Karpas-422 (cell line): ENCODE measurements at places on chromosomes 2 and 18.

- H3K36me3 ChIP-seq = no peaks in the 10 kb centered on the region
- DNase-seq = no peak
- no peaks in the 10 kb centered on the region for H3K4me1 ChIP-seq
- H3K4me3 ChIP-seq = no peak overlapping the region
- H3K27me3 ChIP-seq = no peaks in the 10 kb centered on the region
- no peak overlapping the region for H3K27ac ChIP-seq
These were observed 97.9 kb downstream of the SH3BP4 start for GRCh38 chr2:235049719-235050118.

DNA sequence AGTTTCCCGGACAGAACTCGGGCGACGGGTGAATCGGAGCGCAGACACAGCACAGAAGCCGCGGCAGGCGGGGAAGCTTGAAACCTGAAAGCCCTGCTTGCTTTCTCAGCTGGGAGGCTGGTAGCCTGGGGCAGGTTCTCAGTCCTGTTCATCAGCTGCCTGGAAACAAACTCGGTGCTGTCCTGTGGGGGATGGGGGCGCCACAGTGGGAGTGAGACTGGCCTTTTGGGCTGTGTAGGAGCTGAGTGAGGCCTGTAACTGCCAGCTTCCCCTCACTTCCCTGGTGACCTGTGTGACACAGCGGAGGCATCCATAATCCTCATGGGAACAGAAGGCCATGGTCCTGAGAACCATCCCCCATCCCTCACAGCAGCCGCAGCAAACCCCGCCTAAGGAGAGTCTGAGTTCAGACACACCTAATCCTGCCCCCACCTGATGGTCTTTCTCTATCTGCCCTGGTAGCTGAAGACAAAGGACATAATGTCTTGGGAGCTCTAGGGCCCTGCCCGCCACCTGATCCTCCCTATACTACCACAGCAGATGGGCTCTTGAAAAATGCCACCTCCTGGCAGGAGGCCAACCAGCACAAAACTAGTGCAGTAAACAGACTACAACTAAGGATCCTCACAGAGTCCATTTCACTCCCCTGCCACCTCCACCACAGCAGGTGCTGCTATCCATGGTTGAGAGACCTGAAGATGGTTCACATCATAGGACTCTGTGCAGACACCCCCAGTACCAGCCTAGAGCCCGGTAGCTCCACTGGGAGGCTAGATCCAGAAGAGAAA, 52.7 kb upstream of the LDLRAD4 start:
- no peak overlapping the region for H3K4me3 ChIP-seq
- H3K27me3 ChIP-seq = no peaks in the 10 kb centered on the region
- no peak for DNase-seq
- no peaks in the 10 kb centered on the region for H3K36me3 ChIP-seq
- H3K27ac ChIP-seq = no peak overlapping the region

DNA sequence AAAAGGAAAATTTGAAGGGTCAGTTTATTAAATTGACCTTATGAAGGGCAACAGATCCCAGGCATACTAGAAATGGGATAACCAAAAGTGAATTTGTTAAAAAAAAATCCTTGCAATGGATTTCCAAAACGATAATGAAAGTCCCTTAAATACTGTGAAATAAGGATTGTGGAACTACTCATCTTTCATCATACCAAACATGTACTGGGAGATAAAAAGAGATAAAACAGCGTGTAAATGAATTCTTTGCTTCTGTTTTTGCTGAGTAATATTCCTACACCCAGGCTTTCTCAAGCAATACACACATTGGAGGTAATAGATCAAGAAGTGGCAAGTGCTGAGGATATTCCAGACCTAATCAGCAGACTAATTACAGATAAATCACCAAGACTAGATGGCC, 3.8 kb downstream of the LYPD6 start:
- no peak overlapping the region for H3K27ac ChIP-seq
- no peaks in the 10 kb centered on the region for H3K36me3 ChIP-seq
- DNase-seq = no peak
- H3K4me1 ChIP-seq = no peaks in the 10 kb centered on the region
- H3K27me3 ChIP-seq = no peaks in the 10 kb centered on the region
- H3K4me3 ChIP-seq = no peak overlapping the region

- no peak overlapping the region for H3K4me3 ChIP-seq
- no peak overlapping the region for H3K27ac ChIP-seq
- H3K4me1 ChIP-seq = no peaks in the 10 kb centered on the region
- DNase-seq = no peak
These were observed 79.5 kb downstream of the ARMC9 start for GRCh38 chr2:231277962-231278361.

- DNase-seq = no peak
- no peaks in the 10 kb centered on the region for H3K4me1 ChIP-seq
- no peaks in the 10 kb centered on the region for H3K36me3 ChIP-seq
- H3K27me3 ChIP-seq = no peaks in the 10 kb centered on the region
These were observed 168.1 kb downstream of the SETBP1 start for GRCh38 chr18:44848644-44849335.

- no peak overlapping the region for H3K27ac ChIP-seq
- H3K36me3 ChIP-seq = no peaks in the 10 kb centered on the region
- no peaks in the 10 kb centered on the region for H3K4me1 ChIP-seq
- H3K27me3 ChIP-seq = no peaks in the 10 kb centered on the region
- DNase-seq = no peak
These were observed 235.8 kb downstream of the EN1 start for GRCh38 chr2:118611691-118612090.

GRCh38 chr18:36627637-36628036, 201.2 kb downstream of the TPGS2 start:
- H3K36me3 ChIP-seq = no peaks in the 10 kb centered on the region
- H3K4me3 ChIP-seq = no peak overlapping the region
- H3K27me3 ChIP-seq = no peaks in the 10 kb centered on the region
- H3K27ac ChIP-seq = no peak overlapping the region

GRCh38 chr2:122078451-122078850, 323.0 kb downstream of the TSN start:
- H3K27me3 ChIP-seq = no peaks in the 10 kb centered on the region
- no peaks in the 10 kb centered on the region for H3K36me3 ChIP-seq
- no peak overlapping the region for H3K4me3 ChIP-seq
- DNase-seq = no peak

DNA sequence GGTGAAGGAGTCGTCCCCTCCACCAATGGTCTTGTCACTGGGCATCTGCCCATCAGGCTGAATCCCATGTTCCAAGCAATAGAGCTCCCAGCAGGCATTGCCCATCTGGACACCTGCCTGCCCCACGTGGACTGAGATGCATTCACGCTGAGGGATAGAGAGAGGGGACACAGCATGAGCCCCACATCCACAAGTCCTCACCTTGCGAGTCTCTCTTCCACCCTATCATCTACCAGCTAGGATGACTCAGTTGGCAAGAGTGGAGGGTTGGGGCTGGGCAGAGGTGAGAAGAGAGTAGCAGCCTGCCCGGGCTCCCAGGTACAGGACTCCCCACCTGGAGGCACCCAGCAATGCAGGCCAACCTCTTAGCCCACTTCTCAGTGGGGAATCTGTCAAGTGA, 959 bp upstream of the TUBA4B start:
- DNase-seq = no peak
- H3K27me3 ChIP-seq = no peaks in the 10 kb centered on the region
- peaks cover 65% of the 10 kb centered on the region for H3K4me1 ChIP-seq
- peak overlapping the region; percentile 92 for H3K4me3 ChIP-seq
- no peaks in the 10 kb centered on the region; the same call in 1 of the 2 replicates for H3K36me3 ChIP-seq

GRCh38 chr2:141595316-141595920, 535.4 kb downstream of the LRP1B start:
- DNase-seq = no peak
- H3K27me3 ChIP-seq = no peaks in the 10 kb centered on the region
- no peak overlapping the region for H3K27ac ChIP-seq
- no peaks in the 10 kb centered on the region for H3K36me3 ChIP-seq
- H3K4me1 ChIP-seq = no peaks in the 10 kb centered on the region
- H3K4me3 ChIP-seq = no peak overlapping the region

GRCh38 chr2:45857275-45857609, 205.8 kb downstream of the PRKCE start:
- no peaks in the 10 kb centered on the region for H3K27me3 ChIP-seq
- peak overlapping the region; percentile 70 for H3K27ac ChIP-seq
- peaks cover 75% of the 10 kb centered on the region for H3K4me1 ChIP-seq
- no peak overlapping the region for H3K4me3 ChIP-seq
- peaks cover 5% of the 10 kb centered on the region; the same call in 1 of the 2 replicates for H3K36me3 ChIP-seq
- no peak for DNase-seq

GRCh38 chr2:59462422-59463197, 1090.8 kb downstream of the BCL11A start:
- no peak for DNase-seq
- H3K36me3 ChIP-seq = no peaks in the 10 kb centered on the region
- H3K27ac ChIP-seq = no peak overlapping the region
